ENCODE measurements at places on chromosomes 11 and 22.

DNA sequence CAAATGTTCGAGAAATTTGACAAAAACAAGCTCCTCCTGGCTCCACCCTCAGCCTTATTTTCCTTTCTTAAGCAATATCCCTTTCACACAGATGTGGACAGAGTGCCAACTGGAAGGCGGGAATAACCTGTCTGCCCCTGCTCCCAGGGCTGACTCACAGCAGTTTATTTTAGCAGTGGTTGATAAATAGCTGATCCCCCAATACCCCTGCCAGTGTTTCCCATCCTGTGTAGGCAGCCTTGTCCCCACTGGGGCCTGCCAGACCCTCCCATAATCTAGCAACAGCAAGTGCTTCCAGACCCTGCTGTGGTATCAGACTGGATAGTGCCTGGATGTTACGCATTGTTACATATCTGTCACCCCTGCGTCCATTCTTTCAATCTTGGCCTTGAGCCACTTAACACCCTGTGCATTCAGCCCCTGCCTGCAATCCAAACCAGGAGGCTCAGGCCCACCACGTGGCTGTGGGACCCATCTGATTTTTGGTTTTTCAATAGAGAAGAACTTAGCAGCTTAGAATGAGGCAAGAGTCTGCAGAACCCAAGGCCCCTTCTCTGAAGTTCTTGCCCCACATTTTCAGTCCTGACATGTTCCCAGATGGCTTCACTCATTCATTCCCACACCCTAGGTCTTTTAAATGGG is 53.7 kb downstream of the PARVA start:
- no peaks in the 10 kb centered on the region for H3K27me3 ChIP-seq
- H3K36me3 ChIP-seq: peaks cover 5% of the 10 kb centered on the region
- DNase-seq: peak; percentile 64

DNA sequence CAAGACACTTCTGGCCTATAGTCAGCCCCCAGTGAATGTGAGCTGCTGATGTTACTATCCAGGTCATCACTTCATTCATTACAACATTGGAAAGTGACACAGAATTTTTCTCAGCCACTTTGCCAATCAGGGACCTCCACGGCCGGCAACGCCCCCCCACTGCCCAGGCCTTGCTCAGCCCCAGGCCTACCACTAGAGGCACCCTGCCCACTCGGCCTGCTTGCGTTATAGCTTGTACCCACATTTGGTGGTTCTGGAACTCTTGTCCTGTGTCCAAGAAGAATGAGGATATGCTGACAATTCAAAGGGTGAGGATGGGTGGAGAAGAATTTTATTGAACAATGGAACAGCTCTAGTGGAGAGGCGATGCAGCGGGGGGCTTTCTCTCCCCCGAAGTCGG is 96.2 kb downstream of the TSPAN18 start:
- no peak overlapping the region for H3K4me3 ChIP-seq
- no peak overlapping the region for H3K27ac ChIP-seq
- H3K27me3 ChIP-seq: peaks cover 75% of the 10 kb centered on the region
- no peaks in the 10 kb centered on the region for H3K36me3 ChIP-seq
- no peaks in the 10 kb centered on the region for H3K4me1 ChIP-seq
- no peak for DNase-seq

GRCh38 chr22:46797355-46797754 is 34.9 kb downstream of the TBC1D22A start:
- peaks cover 21% of the 10 kb centered on the region for H3K4me1 ChIP-seq
- no peaks in the 10 kb centered on the region for H3K27me3 ChIP-seq
- peak; percentile 19 for DNase-seq
- no peak overlapping the region for H3K27ac ChIP-seq
- no peak overlapping the region for H3K4me3 ChIP-seq

GRCh38 chr11:101478587-101479369 is 105.0 kb downstream of the TRPC6 start:
- DNase-seq: no peak
- H3K4me3 ChIP-seq: no peak overlapping the region
- H3K27ac ChIP-seq: no peak overlapping the region
- no peaks in the 10 kb centered on the region for H3K36me3 ChIP-seq
- H3K27me3 ChIP-seq: no peaks in the 10 kb centered on the region

- H3K4me3 ChIP-seq: no peak overlapping the region
- H3K36me3 ChIP-seq: no peaks in the 10 kb centered on the region
- H3K27ac ChIP-seq: no peak overlapping the region
- H3K27me3 ChIP-seq: no peaks in the 10 kb centered on the region
- DNase-seq: no peak
Observed at GRCh38 chr11:73159297-73159696, 17.2 kb upstream of the FCHSD2 start.
